ENCODE measurements at places on chromosomes 7 and 10.

DNA sequence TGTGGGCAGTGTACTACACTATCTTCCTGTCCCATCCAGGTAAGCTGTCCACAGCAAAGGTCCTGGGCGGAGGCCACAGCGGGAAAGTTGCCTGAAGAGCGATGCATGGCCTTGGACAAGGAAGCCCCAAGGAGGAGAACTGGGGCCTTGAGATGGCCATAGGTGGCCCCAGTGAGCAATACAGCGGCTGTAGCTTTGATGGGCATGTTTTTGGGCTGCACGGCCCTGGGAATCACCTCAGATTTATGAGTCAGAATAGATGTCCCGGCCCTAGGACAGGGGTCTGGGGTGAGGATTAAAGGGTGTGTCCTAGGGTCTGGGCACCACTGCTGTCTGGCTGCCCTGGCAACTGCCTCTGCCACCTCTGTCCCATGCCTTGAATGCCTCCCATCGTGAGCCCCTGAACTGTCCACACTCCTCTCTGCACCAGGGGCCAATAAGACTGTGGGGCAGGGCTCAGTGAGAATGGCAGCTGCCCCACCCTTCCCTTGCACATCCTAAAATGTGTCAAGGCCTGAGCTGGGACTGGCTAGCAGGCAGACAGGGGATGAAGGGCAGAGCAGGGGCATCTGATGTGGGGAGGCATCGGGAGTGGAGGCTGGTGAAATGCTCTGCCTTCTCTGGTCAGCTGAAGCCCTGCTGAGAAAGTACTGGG is 9.4 kb upstream of the IRF5 start:
- no peak for DNase-seq

- no peak for DNase-seq
Measured at GRCh38 chr10:28256776-28257175, 46.1 kb downstream of the MPP7 start.

GRCh38 chr7:95330961-95331337 is 6.6 kb upstream of the PON1 start:
- no peak for DNase-seq

GRCh38 chr7:143419880-143420279 is 11.2 kb upstream of the EPHA1 start:
- DNase-seq: no peak

DNA sequence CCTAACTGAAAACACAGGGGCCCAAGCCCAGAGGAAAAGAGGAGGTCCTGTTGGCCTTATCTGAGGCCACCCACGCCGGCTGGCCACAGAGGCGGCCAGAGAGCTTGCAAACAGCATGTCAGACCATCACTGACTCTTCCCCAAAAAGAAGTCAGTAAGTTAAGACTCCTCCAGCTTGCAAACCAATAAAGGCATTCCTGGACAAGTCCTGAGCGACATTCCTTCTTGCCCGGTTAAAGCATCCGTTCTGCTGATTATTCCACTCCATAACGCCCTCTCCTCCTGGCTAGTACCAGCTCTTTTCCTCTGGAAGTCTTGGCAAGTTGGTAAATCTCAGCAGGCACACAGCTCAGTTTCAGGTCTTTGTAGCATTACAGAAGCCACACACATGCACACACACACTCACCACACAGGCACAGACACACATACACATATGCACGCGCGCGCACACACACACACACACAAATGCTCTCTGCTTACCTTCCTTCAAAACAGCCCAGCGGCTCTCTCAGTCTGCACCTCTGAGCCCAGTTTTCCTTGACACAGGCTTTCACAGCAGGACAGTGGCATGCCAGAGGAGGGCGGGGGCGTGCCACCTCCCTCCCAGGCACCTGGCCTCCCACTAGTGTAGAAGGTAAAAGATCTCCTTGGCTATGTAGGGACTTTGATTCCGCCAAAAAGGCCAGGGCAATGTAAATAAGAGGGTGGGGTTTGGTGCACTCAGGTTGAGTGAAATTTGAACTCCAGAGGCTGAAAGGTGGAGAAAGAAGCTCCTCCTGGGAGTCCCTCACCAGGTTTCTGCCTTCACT is 201.4 kb downstream of the TNS3 start:
- DNase-seq: peak; percentile 81

GRCh38 chr7:76063114-76063513 is 15.2 kb downstream of the MDH2 start:
- DNase-seq: no peak

- DNase-seq: no peak
Measured at GRCh38 chr10:78223088-78223487, 189.4 kb downstream of the RPS24 start.

GRCh38 chr10:12589791-12590190 is 240.4 kb downstream of the CAMK1D start:
- no peak for DNase-seq

- no peak for DNase-seq
Measured at GRCh38 chr7:107404740-107405537, 64.9 kb upstream of the GPR22 start.

- DNase-seq: no peak
Measured at GRCh38 chr7:30471205-30471604, 7.4 kb downstream of the NOD1 start.

DNA sequence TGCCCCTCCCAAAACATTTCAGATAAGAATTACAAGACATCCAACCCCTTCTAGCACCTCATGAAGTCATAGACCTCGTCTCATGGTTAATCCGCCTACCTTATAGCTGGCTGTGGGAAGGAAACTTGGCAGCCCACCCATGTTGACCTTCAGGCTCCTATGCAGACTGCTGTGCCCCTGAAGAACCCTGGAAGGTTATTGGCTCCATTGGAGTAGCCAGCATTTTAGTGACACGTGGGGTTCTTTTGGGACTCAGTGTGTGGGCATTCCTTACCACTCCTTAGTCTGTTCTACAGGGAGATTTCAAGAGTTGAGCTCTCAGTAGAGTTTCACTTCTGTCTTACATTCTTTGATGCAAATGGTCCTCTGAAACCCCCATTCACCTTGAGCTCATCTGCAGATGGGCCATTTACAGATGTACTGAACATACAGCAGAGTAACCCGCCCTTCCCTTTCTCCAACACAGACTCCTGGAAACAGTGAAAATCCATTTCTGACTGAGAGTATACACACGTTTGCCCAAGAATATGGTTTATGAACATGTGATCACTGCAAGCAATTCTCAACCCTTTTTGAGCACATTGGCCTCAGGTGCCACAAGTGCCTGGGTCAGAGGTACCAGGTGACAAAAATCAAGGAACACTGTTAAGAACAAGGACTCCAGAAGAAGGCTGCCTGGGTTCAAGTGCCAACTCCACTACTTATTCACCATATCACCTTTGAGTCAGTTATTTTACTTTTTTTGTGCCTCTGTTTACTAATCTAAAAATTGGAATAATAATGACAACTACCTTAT is 54.0 kb upstream of the HECW1 start:
- no peak for DNase-seq

DNA sequence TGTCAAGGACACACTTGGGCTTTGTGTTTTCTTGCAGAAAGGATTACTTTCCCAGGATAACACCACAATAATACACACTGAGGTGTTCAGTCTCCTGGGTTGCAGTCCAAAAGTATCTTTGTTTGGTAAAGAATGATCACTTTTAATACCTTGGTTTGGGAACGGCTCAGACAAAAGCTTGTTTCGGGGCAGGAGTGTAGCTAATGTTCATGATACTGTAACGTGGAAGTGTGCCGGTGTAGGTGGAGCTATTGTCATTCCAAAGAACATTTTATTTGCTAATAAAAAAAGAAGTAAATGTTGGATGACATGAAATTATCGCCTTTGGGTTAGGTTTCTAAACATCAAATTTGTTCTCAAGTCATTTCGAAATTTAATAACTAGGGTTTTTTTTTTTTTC is 1.2 kb downstream of the EIF4H start:
- DNase-seq: no peak

DNA sequence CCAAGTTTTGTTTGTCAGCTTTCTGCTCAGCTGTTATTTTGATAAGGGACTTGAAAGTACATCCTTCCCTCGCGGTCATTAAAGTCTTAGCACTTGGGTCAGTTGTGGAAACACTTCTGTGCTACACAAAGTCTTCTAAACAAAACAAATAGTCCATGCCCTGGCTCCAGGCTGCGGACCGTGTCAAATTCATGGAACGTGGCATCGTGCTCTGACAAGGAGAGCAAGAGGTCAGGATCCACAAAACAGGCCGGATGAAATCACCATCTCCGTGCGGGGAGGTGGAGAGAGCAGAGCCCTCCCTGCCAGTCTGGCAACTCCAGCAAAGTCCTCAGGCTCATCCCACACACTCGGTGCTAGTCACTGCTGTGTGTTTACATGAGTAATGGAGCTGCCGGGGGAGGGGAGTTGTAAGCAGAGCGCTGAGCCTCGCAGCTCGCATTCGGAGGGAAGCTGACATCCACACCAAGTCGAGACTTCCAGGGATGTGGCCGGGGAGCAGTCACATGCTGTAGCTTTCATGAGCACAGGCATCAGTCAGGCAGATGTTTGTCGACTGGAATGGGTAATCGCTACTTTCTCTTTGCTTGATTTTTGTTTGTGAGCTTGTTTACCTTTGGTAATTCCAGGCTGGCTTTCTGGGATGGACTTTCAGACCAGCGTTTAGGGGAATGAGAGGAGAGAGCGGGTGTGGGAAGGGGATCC is 147.6 kb downstream of the ARID5B start:
- DNase-seq: peak; percentile 99

GRCh38 chr10:15700078-15700674 is 19.5 kb downstream of the ITGA8 start:
- no peak for DNase-seq

DNA sequence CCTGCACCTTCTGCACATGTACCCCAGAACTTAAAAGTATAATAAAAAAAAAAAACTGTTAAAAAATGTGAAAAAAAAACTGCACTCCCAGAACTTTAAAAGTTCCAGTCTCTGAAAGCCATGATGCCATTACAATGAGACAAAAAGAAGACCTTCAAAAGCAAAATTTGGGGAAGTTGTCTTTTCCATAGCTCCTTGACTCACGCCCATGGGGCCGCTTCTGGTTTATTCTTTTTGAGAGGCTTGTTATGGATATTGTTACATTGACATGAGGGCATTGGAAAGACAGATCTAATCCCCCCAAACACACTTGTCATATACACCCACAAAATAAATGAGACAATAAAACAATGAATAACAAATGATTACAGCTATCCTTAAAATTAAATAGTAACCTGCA is 798 bp downstream of the BLNK start:
- DNase-seq: no peak

Data from fibroblast of villous mesenchyme (primary cell).